ENCODE measurements at places on chromosomes 12 and 14. TPM values are rescaled to one million over a fixed set of nuclear protein-coding genes. Genes with fewer than 3 reads are reported as not detected.

AICDA gene
- not detected for total RNA-seq

EML5 gene
- total RNA-seq = 0.66 TPM

ATF1 gene
- 67.2 TPM for total RNA-seq

PCK2 gene
- 11.6 TPM for total RNA-seq

PSMC6 gene
- total RNA-seq = 232 TPM

INF2 gene
- 161 TPM for total RNA-seq

HOTAIR gene
- total RNA-seq = 3.5 TPM

SLC25A21 gene
- 0.87 TPM for total RNA-seq

DYRK4 gene
- 58.6 TPM for total RNA-seq

POTEG gene
- 0.12 TPM for total RNA-seq

EGLN3 gene
- total RNA-seq = 3.2 TPM

Measured in PC-3 (cell line).